ENCODE measurements at places on chromosomes 5 and 9.

GRCh38 chr9:115229496-115229895 lies 111.5 kb upstream of the TNC start:
- DNase-seq: no peak

GRCh38 chr5:3006526-3006925 lies 255.0 kb upstream of the IRX2 start:
- no peak for DNase-seq

DNA sequence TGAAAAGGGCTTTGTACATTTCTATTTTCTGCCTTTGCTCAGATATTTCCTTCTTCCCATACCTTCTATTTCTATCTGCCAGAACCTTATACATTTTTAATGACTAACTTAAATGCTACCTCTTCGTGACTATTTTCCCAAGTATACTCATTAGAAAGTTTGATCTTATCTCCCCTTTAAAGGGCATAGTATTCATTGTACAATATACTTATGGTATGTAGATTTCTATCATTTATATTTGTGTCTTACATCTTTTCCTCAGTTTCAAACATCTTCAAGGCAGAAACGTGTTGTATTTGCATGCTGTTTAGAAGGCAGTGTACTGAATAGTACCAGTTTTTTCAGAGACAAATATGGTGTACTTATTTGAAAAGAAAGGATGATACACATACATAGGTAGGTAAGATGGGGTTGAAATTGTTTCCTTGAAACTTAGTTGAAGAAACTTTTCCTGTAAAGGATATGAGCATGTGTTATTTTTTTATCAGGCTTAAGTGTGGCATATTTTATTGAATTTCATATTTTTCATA lies 518.1 kb upstream of the NUDT12 start:
- DNase-seq: no peak

GRCh38 chr9:123880420-123880819 lies 49.5 kb downstream of the DENND1A start:
- no peak for DNase-seq

DNA sequence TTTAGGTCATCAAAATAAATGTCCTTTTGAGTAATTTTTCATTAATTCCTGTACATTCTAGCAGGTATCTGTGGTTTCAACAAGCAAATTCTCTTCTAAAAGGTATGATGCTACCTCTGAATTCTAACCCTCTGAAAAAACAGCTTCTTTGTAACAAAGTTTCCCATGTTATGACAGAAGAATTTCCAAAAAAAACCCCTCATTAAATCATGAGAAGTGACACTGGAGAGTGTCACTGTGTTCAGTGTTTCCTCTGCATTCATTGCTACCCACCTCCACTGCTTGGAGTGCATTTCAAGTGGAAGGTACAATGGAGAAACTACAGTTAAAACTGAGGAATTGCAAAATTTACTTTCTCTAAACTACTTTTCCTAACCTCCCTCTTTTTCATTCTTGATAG lies 10.1 kb downstream of the CDKN2A start:
- DNase-seq: no peak

GRCh38 chr5:59466271-59466670 lies 427.3 kb downstream of the PDE4D start:
- no peak for DNase-seq

DNA sequence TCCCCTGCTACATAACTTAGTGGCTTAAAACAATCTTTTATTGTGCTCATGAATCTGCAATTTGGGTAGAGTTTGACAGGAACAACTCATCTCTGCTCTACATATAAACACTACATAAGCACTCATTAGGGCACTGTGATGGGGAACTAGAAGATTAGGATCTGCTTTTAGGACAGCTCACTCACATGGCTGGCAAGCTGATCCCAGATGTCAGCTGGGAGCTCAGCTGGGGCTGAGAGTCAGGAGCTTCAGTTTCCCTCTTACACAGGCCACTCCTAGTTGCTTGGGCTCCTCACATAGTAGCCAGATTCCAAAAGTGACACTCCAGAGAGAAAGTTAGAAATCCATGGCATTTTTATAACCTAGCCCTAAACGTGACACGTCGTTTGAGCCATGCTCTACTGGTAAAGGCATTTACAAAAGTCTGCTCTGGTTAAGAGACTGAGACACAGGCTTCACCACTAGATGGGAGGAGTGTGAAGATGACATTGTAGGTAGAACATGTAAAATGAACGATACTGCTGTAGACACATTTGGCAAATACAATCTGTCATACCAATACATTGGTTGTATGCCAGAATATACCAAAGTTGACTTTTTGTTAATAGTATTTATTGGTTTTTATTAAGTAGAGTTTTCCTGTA lies 23.6 kb downstream of the SCAI start:
- DNase-seq: no peak

- no peak for DNase-seq
Observed at GRCh38 chr5:36982146-36982545, 105.6 kb downstream of the NIPBL start.

DNA sequence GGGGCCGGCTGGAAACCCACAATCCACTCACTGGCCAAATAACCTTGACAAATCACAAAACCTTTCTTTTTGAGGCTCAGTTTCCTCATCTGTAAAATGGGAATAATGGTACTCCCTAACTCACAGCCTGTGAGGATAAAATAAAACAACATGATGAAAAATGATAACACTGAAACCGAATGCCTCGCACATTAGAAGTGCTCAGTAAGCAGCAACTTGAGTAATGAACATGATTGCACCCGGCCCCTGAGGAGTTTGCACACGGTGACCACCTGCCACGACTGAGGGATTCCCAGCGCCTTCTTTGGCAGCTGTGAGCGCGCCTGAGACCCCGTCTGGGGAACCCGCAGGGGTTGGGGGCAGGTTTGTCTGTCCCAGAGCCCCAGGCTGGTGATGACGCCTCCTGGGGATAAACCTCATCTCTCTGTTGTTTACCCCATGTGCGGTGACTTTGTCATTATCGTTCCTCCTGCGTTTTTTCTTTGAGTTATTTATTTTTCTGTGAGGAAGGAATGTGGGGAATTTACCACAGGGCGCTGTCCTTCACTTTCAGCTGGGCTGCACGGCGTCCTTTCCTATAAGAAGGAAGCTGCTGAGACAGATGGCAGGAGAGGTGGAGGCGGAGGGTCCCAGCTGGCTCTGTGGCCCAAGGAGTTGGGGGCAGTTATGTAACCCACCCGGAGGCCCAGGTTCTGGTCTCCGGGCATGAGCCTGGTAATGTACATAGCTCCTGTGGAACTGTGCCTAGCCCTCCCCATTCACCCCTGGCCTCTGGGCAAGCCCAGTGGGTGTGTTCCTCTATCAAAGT lies 3.0 kb upstream of the SYNPO start:
- DNase-seq: no peak

GRCh38 chr5:78835176-78835575 lies 149.9 kb downstream of the ARSB start:
- DNase-seq: no peak

GRCh38 chr9:126902210-126902609 lies 12.4 kb upstream of the RALGPS1 start:
- DNase-seq: no peak

DNA sequence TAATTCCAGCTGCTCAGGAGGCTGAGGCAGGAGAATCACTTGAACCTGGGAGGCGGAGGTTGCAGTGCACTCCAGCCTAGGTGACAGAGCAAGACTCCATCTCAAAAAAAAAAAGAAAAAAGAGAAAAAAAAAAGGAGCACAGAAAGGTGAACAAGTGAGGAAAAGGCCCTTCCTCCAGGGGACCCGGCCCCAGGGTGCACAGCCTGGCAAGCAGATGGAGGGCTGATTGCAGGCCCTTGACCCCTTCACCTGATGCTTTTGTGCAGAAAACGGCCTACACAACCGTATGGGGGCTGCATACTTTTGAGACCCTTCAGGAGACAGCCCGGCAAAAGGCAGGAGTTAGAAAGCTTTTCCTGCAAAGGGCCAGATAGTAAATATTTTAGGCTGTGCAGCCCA lies 33.9 kb downstream of the HRH2 start:
- no peak for DNase-seq

DNA sequence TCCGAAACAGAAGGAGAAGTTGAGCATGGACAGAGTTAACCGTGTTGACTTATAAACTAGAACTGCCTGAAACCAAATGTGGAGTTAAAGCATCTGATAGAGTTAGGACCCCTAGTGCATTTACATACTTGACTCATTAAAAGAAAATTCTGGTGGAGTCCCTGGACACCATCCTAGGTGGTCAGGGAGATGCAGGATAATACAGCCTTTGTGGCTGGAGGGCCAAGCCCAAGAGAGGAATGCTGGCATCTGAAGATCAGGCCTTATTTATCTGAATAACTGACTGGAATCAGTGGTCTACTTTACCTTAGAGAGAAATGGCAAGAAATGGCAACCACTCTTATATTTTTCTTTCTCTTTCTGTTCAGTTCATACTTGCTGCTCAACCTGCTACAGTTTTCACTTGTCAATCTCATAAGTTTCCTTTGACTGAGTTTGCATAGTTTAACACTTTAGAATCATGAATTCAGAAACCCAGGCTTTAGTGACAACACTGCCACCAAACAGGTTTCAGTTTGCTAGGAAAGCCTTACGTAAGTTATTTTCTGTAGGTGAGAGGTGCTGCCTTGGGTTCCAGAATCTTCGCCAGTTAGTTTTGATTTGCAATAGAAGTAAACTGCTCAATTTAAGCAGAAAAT lies 10.2 kb downstream of the CMYA5 start:
- DNase-seq: no peak

GRCh38 chr5:122153230-122153629 lies 23.9 kb downstream of the ZNF474 start:
- no peak for DNase-seq

DNA sequence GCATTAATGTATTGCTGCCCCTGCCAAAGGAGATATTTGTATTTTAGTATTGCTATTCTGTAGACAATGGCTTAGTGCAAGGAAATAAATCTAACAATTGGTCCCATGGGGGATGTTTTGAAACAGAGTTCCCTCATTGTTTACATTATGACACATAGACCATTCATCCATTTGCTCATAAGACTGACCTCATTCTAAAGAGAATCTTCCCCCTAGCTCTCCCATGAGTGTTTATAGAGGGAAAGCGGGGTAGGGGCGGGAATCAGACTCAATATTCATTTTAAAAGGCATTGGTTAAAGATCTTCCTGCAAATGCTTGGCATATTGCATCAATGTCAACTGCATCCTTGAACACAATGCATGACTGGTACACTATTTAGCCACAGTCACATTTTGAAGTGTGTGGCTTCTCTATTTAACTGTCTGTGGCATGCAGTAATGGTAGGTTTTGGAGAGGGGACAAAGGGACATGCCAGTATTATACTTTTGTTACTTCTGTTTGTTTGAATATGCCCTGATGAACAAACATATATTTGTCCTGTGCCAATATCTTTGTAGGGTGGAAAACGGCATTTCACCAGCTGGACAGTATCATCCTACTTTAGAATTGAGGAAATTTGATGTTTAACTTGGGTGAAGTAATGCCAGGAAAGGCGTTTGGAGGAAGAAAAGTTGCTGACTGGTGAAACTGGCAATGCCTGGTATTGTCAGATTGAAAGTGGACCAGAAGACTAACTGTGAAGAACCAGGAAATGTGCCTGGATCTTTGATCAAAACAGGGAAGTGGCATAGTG lies 84.1 kb upstream of the MEGF10 start:
- DNase-seq: no peak

GRCh38 chr5:43675357-43675756 lies 72.4 kb downstream of the NNT start:
- no peak for DNase-seq

DNA sequence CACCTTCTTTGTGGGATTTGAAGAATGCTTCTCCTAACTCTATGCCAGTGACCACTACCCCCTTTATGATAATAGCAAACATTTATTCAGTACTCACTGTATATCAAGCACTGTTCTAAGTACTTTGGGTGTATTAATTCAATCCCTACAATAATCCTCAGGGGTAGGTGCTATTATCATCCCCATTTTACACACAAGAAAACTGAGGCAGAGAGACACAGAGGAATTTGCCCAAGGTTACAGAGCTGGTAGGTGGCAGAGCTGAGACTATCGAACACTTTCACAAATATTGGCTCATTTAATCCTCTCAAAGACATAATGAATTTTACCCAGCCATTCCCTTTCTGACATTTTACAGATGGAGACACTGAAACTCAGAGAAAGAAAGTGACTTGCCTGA lies 9.8 kb upstream of the LARP1 start:
- no peak for DNase-seq

GRCh38 chr9:130981002-130981755 lies 27.8 kb upstream of the LAMC3 start:
- no peak for DNase-seq

DNA sequence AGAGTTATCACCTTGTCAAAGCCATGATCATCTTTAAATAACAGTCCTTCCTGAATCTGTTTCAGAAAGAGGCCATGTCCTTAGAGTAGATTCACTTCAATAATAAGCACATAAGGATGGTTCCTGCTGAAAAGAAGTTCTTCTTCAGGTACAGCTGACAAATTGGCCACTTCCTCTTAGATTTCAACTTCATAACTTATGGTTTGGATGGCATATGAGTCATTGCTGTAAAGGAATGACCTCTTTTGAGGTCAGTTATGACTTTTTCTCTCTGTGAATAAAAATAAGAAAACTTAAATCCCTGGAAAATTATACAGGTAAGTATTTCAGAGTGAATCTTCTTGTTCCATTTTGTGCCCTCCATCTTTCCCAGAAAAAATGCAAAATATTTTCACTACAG lies 555.3 kb upstream of the ZNF462 start:
- DNase-seq: no peak

DNA sequence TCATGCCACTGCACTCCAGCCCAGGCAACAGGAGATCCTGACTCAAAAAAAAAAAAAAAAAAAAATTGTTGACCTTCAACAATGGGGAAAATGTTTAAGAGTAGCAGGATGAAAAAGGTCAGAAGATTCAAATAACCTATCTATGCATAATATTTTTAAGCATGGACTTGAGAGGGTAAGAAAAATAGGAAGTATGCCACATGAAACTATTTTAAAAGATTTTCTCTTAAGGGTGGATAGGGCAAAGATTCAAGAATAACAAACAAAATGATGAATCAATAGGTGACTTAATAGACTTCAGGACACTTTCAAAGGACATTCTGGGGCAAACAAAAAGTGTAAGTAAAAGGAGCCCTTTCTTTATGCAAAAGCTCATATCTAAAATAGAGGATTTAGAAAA lies 3.2 kb downstream of the TEX48 start:
- DNase-seq: no peak

GRCh38 chr5:135025730-135026644 lies 8.0 kb downstream of the PITX1 start:
- no peak for DNase-seq
